Stomach (tissue), 19 donors: ENCODE measurements at places on chromosomes 11 and 22. TPM values are rescaled to one million over a fixed set of nuclear protein-coding genes. Genes with fewer than 3 reads are reported as not detected.

GRCh38 chr22:41876675-41877074 is 38.2 kb downstream of the SHISA8 start:
- H3K36me3 ChIP-seq = peaks cover 100% of the 10 kb centered on the region
- H3K27me3 ChIP-seq = no peaks in the 10 kb centered on the region
- H3K4me3 ChIP-seq = no peak overlapping the region
- no peak overlapping the region for H3K27ac ChIP-seq
- H3K4me1 ChIP-seq = no peaks in the 10 kb centered on the region

GRCh38 chr11:57203359-57203758 is 21.6 kb downstream of the LRRC55 start:
- no peak overlapping the region for H3K4me3 ChIP-seq
- peak; percentile 90 for DNase-seq
- H3K36me3 ChIP-seq = no peaks in the 10 kb centered on the region
- H3K27ac ChIP-seq = no peak overlapping the region
- H3K27me3 ChIP-seq = no peaks in the 10 kb centered on the region

- peaks cover 11% of the 10 kb centered on the region for H3K4me1 ChIP-seq
- no peak for DNase-seq
- no peaks in the 10 kb centered on the region for H3K27me3 ChIP-seq
- no peak overlapping the region for H3K4me3 ChIP-seq
- H3K27ac ChIP-seq = no peak overlapping the region
Measured at GRCh38 chr22:38191731-38192474, 9.9 kb upstream of the MAFF start.

- H3K4me3 ChIP-seq = peak overlapping the region; percentile 36
- H3K36me3 ChIP-seq = no peaks in the 10 kb centered on the region
- peak overlapping the region; percentile 68 for H3K27ac ChIP-seq
- H3K27me3 ChIP-seq = peaks cover 27% of the 10 kb centered on the region
Measured at GRCh38 chr22:17198170-17199002, 20.8 kb downstream of the ADA2 start.

- no peak for DNase-seq
- no peak overlapping the region for H3K27ac ChIP-seq
- no peaks in the 10 kb centered on the region for H3K36me3 ChIP-seq
- no peak overlapping the region for H3K4me3 ChIP-seq
Measured at GRCh38 chr11:117634756-117635603, 162.0 kb downstream of the DSCAML1 start.

- H3K27me3 ChIP-seq = peaks cover 22% of the 10 kb centered on the region
- H3K4me3 ChIP-seq = no peak overlapping the region
- no peak overlapping the region for H3K27ac ChIP-seq
- no peak for DNase-seq
- no peaks in the 10 kb centered on the region for H3K4me1 ChIP-seq
Measured at GRCh38 chr11:68973219-68973618, 7.6 kb downstream of the MRGPRD start.

- H3K27ac ChIP-seq = no peak overlapping the region
- H3K4me3 ChIP-seq = no peak overlapping the region
- no peak for DNase-seq
- no peaks in the 10 kb centered on the region for H3K36me3 ChIP-seq
Measured at GRCh38 chr22:43571181-43571580, 159.4 kb downstream of the MPPED1 start.

The TEX12 gene
- not detected for total RNA-seq

The SMCO4 gene
- total RNA-seq = not detected

The CHRNA10 gene
- total RNA-seq = 0.18 TPM

The VSIG2 gene
- 88.6 TPM for total RNA-seq

The OR5D13 gene
- total RNA-seq = not detected
